Right ventricle myocardium inferior (tissue), 1 donor: ENCODE measurements at places on chromosomes 11 and 22.

DNA sequence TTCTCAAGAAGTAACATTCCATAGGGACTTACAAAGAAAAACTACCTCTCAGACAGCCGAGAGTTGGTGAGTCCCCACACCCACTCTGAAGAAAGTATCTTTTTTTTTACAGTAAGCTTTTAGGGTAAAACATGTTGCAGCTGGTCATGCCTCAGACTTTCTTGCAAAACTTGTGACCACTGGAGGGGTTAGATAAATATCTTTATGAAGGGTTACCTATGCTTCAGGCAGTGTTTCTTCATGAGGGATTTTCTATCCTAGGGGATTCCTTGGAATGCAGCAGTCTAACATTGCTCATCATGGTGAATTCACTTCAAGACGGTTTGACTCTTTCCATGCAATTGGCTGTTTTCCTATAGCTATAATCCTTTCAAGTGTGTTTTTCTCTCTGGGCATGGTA, 20.8 kb upstream of the SNX19 start:
- DNase-seq = no peak

DNA sequence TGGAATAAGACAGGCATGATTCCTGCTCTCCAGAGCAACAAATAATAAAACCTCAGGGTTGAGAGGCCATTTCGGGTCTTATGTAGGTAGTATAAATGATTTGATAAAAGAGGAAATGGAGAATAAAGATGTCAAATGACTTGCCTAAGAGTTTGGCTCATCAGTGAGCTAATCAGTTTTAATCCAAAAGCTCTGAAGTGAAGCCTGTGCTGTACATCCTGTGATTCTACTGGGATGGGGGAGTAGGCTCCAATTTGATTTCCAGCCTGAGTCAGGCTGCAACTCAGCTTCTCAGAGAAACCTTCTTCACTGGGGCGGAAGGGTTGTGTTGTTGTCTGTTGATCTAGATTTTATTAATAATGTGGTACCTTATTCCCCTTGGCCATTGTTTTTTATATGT, 192.2 kb upstream of the SORL1-AS1 start:
- DNase-seq = no peak

DNA sequence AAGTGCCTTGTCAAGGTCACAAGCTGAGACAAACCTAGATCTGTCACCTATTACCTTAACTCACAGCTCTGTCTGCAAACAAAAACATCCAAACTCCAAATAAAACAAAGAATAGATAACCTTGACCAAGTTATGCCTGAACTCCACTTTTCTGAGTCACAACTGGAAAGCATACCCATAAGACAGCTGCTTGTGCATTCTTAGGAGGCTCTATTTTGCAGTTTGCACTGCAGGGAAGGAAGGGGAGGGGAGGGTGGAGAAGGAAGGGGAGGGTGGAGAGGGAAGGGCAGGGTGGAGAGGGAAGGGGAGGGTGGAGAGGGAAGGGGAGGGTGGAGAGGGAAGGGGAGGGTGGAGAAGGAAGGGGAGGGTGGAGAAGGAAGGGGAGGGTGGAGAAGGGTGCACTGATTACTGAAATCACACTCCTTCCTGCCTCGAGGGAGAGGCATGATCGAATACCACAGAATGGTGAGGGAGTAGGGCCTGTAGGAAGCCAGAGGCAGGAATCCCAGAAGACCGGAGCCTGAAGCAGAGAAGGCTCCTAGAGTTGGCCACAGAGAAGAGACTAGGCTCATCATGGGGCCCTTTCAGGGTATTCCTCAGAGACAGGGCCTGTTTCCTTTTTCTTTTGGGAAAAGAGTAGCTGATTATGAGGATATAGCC, 5.7 kb upstream of the OR52K2 start:
- no peak for DNase-seq

- no peak for DNase-seq
These were observed 110.3 kb downstream of the ATXN10 start for GRCh38 chr22:45781966-45782365.

- DNase-seq = peak; percentile 85
These were observed 38.2 kb downstream of the FEZ1 start for GRCh38 chr11:125457814-125458343.

- no peak for DNase-seq
These were observed 10.5 kb downstream of the EMSY start for GRCh38 chr11:76455331-76455730.

DNA sequence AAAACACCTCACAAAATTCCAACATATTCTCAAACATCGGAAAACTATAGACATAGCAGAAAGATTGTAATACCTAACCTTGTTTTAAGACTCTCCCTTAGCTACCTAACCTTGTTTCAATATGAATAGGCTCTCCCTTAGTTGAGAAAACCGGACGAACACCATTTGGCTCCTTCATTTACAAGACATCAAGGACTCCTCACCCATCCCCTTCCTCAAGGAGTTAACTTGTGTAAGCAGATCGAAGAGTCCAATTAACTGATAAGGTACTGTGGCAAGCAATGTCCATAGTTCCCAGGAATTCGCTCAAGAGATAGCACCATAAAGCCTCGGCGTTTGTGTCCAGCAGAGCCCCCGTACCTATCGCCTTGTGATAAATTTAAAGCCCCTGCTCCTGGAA, 4.6 kb upstream of the ACRV1 start:
- no peak for DNase-seq

DNA sequence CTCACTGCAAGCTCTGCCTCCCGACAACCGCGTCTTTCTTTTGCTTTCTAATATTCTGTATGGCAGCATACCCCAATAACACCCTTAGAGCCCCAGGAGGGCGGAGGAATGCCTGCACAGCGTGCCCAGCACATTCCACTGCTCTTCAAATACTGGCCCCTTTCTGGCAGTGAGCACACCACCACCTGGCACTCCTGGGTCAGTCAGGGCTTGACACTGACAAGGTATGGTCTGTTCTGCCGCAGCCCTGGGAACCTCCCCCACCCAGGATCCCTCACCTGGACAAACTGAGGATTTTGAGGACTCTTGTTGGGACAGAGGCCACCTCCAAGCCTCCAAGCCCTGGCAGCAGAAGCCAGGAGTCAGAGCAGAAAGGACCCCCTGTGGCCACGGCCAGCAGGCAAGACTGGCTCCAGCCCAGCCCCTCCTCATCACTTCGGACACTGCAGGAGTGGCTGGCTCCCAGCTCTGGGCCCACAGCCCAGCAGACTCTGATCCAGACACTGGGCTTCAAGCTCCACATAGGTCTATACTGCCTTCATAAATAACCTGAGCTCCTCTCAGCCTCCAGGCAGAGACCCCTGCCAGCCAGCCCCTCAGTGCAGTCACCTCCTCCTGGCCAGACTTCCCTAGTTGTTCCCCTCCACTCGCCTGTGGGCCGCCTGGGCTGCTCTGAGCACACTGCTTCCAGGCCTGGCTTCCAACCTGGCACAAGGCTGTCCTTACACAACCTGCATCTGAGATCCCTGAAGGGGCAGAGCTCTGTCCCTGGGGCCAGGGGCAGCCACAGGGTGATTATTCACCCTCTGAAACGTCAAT, 14.5 kb downstream of the CARS1 start:
- no peak for DNase-seq

DNA sequence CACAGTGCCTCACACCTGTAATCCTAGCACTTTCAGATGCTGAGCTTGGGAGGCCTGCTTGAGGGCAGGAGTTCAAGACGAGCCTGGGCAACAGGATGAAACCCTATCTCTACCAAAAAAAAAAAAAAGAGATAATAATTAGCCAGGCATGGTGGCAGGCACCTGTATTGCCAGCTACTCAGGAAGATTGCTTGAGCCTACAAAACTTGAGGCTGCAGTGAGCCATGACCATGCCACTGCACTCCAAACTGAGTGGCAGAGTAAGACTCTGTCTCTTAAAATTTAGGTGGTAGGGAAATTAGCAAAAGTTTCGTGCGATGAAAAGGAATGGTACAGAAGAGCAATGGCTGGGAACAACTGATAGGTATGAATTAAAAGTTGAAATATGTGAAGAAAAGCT, 18.0 kb downstream of the ST13 start:
- DNase-seq = no peak
